Activated CD4-positive, alpha-beta T cell treated with anti-CD3 and anti-CD28 coated beads for 4 hours (primary cell): ENCODE measurements at places on chromosomes 6 and 20.

GRCh38 chr6:108800427-108800864 is 47.8 kb upstream of the ARMC2 start:
- no peak for DNase-seq

DNA sequence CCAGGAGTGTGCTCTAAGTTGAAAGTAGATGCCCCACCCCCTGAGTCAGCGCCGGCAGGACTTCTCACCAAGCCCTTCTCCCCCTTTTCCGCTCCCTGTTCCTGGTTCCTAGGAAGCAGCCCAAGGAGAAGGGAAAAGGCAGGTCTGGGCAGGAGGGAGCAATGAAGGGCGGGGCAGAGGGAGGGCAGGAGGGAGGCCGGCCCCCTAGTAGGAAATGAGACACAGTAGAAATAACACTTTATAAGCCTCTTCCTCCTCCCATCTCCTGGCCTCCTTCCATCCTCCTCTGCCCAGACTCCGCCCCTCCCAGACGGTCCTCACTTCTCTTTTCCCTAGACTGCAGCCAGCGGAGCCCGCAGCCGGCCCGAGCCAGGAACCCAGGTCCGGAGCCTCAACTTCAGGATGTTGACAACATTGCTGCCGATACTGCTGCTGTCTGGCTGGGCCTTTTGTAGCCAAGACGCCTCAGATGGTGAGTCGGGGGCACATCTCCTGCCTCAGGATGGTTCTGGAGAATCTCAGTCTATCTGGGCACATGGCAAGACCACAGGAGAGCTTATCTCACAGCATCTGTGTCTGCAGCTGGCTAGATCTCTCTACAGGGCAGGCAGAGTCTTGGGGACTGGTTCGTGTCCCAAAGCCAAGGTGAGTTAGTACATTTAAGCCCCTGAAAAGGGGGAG is at the start of gene PROCR:
Gene PROCR (plus strand): TSS at position 320 of the 681 bp plus-strand sequence. CDS start 83 bp downstream, at position 403.
- DNase-seq: no peak

- no peak for DNase-seq
These were observed 50.8 kb upstream of the SMLR1 start for GRCh38 chr6:130776287-130776925.

DNA sequence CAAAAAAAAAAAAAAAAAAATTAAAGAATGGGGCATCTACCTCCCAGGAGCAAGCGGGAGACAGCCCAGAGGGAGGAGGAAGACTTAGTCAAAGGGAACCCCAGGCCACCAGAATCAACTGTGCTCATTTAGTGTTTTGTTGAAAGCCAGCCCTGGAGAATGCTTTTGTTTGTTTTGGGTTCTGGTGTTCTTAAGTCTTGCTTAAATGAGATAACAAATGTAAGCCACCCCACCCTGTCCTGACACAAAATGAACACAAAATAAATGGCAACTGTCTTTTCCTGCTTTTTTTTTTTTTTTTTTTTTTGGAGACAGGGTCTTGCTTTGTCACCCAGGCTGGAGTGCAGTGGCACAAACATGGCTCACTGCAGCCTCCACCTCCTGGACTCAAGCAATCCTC is 165.0 kb upstream of the JARID2 start:
- DNase-seq: no peak

DNA sequence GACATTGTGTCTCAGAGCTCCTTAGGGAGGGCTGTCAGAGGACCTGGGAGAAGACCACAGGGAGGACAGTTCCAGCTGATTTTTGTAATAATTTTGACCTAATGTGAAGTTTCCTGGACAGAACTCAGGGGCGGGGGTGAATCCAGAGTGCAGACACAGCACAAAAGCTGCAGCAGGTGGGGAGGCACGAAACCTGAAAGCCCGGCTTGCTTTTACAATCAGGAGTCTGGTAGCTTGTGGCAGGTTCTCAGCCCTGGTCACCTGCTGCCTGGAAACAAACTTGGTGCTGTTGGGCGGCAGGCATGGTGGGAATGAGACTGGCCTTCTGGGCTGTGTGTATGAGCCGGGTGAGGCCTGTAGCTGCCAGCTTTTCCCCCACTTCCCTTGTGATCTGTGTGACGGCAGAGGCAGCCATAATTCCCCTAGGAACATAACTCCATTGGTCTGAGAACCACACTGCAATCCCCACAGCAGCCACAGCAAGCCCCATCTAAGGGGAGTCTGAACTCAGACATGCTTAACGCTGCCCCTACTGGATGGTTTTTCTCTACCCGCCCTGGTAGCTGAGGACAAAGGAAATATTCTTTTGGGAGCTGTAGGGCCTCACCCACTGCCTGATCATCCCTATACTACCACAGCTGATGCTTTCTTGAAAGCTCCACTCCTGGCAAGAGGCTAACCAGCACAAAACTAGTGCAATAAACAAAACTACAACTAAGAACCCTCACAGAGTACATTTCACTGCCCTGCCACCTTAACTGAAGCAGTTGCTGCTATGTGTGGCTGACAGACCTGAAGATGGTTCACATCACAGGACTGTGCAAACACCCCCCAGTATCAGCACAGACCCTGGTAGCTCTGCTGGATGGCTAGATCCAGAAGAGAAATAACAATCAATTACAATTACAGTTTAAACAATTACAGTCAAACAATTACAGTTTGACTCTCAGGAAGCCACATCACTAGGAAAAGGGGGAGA is 1055.1 kb upstream of the GJE1 start:
- no peak for DNase-seq
